ENCODE measurements at places on chromosomes 13 and 19. TPM values are rescaled to one million over a fixed set of nuclear protein-coding genes. Genes with fewer than 3 reads are reported as not detected.

DNA sequence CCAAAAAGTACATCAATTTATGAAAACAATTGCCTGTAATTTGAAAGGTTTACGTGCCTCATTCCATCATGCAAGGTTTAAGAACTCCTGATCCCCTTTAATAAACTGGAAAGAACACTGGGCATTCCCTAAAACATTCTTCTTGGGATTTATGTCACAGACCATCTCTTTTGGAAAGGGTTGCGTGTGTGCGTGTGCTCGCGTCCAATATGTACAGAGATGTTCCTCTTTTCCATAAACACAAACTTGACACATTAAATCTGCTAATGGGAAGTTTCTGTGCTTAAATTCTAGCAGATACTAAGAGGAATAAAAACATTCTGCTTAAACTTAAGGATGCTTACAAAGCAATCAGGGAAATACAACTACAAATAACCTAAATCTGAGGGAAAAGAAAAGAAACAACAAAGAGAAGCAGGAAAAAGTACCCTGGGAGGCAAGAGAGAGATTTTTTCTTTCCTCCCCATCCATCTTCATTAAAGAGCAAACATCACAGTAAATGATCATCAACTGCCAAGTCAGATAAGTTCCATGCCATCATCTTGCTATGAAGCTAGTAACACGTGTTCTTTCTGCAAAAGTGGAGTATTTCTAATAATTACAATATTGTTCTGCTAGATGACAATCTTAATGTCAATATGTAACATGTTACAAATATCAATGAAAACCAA is 83.7 kb downstream of the STK24 start:
- peaks cover 81% of the 10 kb centered on the region for H3K4me1 ChIP-seq
- peaks cover 22% of the 10 kb centered on the region for H3K36me3 ChIP-seq
- H3K27ac ChIP-seq = no peak overlapping the region
- no peak overlapping the region for H3K4me3 ChIP-seq
- DNase-seq = no peak

GRCh38 chr19:485077-485476 is 11.2 kb upstream of the MADCAM1 start:
- H3K4me1 ChIP-seq = peaks cover 8% of the 10 kb centered on the region
- peaks cover 13% of the 10 kb centered on the region for H3K36me3 ChIP-seq
- H3K27ac ChIP-seq = no peak overlapping the region
- no peak overlapping the region for H3K4me3 ChIP-seq

DNA sequence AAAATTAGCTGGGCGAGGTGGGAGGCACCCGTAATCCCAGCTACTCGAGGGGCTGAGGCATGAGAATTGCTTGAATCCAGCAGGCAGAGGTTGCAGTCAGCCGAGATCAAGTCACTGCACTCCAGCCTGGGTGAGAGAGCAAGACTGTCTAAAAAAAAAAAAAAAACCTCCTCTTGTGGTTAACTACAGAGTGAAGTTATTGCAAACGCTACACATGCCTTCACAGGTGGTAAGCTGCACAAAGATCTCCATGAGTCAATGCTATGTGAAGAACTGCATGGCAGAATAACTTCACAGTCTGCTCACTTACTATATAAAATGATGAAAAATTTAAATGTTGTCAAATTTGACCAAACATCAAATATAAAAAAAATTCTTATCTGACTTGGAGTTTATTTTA is 436.8 kb downstream of the FGF14 start:
- no peaks in the 10 kb centered on the region for H3K36me3 ChIP-seq
- no peak for DNase-seq

DNA sequence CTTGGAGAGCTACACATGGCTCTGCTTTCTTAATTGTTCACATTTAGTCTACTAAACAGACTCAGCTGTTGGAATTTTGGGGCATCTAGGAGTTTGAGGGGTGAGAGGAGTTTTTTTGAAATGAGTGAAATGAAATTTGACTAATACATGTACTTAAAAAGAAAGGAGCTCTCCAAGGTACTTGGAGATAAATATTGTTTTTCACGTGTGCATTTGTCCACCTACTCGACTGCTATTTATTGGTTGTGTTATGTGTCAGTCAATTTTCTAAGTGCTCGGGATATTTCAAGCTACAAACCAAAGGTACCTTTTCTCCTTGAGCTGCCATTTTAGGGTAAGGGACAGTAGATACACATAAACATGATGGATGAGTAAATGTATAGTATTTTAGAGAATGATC is 697.0 kb downstream of the LIG4 start:
- no peaks in the 10 kb centered on the region for H3K4me1 ChIP-seq
- no peaks in the 10 kb centered on the region for H3K27me3 ChIP-seq
- H3K4me3 ChIP-seq = no peak overlapping the region
- no peaks in the 10 kb centered on the region for H3K36me3 ChIP-seq
- DNase-seq = no peak

TMPRSS9 gene
- not detected for total RNA-seq

GRCh38 chr13:46071590-46072249 is 19.2 kb upstream of the ZC3H13 start:
- H3K4me3 ChIP-seq = no peak overlapping the region
- H3K27me3 ChIP-seq = no peaks in the 10 kb centered on the region
- no peaks in the 10 kb centered on the region for H3K36me3 ChIP-seq
- no peak for DNase-seq
- H3K27ac ChIP-seq = no peak overlapping the region
- no peaks in the 10 kb centered on the region for H3K4me1 ChIP-seq
